ENCODE measurements at places on chromosomes 4 and X.

GRCh38 chr4:101242441-101242840 lies 104.9 kb downstream of the PPP3CA start:
- DNase-seq = no peak

DNA sequence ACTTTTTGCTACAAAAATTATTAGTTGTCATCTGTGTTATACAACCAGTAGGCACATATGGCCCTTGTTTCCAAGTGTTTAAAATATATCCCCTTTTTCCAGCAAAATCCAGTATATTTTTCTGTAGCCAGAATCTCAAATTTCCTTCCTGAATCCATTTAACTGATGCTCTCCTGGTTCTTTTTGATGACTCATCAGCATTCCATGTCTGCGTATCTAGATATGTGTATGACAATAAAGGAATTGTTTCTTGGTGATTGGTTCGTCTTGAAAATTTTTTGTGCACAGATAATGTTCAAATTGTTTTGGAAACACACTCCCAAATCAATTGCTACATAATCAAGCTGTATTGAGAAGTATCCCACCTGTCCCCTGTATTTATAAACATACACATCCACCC lies 98.3 kb downstream of the ITM2A start:
- no peak for DNase-seq

- no peak for DNase-seq
Measured at GRCh38 chr4:29711226-29711625, 1008.9 kb upstream of the PCDH7 start.

DNA sequence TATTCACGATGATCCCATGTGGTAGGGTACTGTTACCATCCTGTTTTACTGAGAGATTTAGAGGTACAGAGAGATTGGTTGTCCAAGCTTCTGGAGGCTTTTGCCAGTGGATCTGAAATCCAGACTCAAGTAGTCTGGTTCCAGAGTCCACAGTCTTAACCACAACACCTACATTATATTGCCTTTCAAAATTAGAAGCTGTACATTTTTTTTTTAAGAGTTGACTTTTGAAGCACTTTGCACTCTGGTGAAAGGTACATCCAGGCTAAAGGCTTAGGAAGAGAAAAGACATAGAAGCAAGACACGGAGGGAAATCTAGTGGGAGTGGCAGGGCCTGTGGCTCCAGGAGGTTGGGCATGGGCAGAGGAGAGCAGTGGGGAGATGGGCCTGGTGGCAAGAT lies 122.1 kb downstream of the AFF1 start:
- DNase-seq = no peak

DNA sequence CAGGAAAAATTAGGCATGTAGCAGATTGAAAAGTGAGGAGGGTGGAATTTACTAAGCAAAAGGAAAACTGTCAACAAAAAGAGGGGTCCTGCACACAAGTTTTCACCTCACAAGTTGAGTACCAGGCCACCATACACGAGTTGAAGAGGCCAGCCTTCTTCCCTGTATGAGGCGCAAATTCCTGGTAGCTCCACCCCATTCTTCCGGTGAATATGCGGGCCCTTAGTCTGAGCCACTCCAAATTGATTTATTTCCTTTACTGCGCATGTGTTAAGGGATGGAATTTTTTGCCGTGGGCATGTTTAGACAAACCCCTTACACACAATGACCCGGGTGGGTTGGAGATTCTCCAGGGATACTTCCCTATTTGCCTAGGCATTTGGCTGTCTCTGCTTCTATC lies 942.1 kb upstream of the GRIA3 start:
- DNase-seq = no peak

GRCh38 chr4:38205261-38205660 lies 245.1 kb downstream of the PTTG2 start:
- no peak for DNase-seq

GRCh38 chr4:102640669-102641068 lies 120.1 kb downstream of the MANBA start:
- no peak for DNase-seq

- no peak for DNase-seq
Measured at GRCh38 chr4:139838811-139839210, 173.2 kb downstream of the MGST2 start.

GRCh38 chr4:53235547-53235946 lies 130.3 kb downstream of the SCFD2 start:
- no peak for DNase-seq

GRCh38 chr4:174928575-174929253 lies 10.6 kb downstream of the ADAM29 start:
- no peak for DNase-seq

- no peak for DNase-seq
Measured at GRCh38 chrX:55120761-55121358, 32.0 kb downstream of the PAGE2 start.

- DNase-seq = no peak
Measured at GRCh38 chrX:41667631-41668030, 21.1 kb upstream of the GPR34 start.

DNA sequence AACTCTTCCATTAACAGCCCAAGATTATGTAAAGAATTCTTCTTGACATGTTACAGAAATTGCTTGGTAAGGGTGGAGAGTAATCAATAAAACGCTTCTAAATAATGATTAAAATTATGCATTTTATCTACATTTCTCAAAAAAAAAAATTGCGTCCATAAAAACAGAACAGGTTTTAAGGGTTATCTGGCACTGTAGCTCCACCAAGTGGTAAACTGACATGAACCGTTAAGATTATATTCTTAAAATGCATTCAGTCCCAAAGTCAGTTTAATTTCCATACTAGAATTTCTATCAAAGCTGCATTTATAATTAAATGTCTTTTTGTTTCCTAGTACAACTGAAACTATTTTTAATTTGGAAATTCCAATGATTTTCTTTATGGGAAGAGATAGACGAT lies 214.0 kb upstream of the UGT8 start:
- DNase-seq = no peak

DNA sequence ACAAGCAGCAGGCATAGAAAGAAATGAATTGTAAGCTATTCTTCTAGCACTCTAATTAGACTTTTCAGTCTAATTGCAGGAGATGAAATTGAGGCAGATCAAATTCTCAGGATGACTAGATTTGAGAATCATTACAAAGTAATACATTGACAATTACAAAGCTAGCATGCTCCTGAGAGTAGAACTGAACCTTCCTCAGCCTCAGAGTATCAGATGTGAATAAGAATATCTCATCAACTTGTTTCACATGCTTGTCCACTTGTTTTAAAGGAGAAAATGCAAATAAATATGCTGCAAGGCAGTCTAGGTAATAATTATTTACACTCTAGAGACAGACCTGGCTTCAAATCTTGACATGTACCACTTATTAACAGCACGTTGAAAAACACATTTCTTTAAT lies 491.0 kb upstream of the MAGEB2 start:
- no peak for DNase-seq

- DNase-seq = no peak
Measured at GRCh38 chrX:63561425-63561824, 210.3 kb upstream of the SPIN4 start.

GRCh38 chr4:819401-820229 lies 6.3 kb downstream of the CPLX1 start:
- DNase-seq = no peak

GRCh38 chr4:1385373-1386340 lies 20.6 kb downstream of the NKX1-1 start:
- DNase-seq = no peak

DNA sequence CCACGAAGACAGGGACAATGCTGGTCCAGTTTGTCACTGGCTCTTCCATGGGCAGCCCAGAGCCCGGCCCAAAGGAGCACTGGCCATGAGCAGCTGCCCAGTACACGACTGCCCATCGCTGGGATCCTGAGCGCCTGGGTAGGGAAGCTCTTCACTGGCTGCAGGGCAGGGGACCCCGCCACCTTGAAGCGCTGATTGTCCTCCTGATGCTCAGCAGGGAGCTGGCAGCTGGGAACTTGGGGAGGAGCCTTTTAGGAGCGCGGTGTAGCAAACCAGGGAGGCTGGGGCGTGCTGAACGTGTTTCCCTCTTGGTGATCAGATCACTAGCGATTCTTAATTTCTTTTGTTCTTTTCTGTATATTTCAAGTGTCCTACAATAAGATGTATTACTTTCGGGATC lies 1.8 kb downstream of the L1CAM start:
- DNase-seq = no peak

GRCh38 chr4:25308761-25309160 lies 3.8 kb upstream of the ZCCHC4 start:
- no peak for DNase-seq

- DNase-seq = no peak
Measured at GRCh38 chr4:160276785-160277325, 1174.0 kb downstream of the RAPGEF2 start.

DNA sequence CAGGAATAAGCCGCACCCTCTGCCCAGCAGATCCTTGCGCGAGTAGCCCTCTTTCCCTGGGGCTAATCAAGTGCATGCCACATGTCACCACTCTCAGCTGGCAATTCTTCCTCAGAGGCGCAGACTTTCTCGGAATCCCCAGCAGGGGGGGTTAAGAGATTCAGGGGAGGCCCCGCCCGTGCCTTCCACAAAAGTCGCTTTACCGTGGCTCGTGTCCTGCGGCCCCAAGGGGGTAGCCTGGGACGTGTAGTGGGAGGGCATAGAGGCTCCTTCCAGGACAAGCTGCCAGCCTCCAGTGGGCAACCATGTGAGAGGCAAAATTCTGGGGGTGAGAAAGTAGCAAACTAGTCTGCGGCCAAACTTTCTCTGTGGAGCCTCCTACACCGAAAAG lies 652 bp downstream of the SRPX start:
- DNase-seq = no peak

DNA sequence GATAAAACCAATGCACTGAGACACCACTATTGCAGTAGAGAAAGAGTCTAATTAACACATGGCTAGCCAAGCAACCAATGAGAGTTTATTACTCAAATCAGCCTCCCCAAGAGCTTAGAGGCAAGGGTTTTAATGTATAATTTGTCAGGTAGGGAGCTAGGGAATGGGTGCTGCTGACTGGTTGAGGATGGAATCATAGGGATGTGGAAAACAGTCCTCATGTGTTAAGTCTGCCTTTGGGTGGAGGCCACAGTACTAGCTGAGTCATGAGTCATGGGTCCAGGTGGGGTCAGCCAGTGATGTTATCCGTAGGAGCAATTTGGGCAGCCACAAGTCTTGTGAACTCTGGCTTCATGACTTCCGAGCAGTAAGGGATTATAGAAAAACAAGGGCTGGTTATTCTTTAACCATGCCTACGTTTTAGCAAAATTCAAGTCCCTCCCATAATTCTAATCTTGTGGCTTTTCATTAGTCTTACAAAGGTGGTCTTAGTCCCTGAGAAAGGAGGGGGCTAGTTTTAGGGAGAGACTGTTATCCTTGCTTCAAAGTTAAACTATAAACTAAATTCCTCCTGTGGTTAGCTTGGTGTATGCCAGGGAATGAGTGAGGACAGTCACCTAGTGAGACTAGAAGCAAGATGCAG lies 25.1 kb upstream of the PLAC8 start:
- no peak for DNase-seq

DNA sequence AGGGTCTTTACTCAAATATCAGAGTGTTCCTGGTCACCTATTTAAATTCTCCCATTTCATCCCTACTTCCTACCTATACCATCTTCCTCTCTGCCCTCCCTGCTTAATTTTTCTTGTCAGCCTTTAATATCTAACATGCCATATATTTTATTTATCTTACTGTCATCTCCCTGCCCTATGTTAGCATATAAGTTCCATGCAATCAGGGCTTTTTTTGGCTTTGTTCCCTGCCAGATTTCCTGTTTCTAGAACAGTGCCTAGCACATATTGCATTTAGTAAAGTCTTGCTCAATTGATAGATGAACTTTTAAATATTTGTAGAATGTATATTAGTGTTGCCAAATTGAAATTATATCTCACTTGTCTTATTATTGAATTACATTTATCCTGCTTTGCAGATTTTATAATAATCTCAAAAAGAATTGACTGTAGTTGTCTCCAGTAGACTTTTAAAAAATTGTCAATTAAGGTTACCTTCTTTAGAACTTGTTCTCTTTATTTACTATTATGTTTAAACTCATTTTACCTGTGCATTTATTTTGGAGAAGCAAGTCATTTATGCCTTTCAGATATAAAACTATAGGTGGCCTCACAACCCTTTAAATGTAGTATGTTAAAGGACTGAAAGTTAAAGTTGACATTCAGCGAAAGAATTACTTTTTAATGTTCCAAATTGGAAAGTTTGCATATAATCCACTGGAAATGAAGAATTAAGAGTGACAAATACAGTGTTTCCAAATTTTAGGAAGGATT lies 108.2 kb upstream of the BMPR1B start:
- no peak for DNase-seq

GRCh38 chrX:141941234-141941633 lies 37.5 kb downstream of the MAGEC1 start:
- no peak for DNase-seq

DNA sequence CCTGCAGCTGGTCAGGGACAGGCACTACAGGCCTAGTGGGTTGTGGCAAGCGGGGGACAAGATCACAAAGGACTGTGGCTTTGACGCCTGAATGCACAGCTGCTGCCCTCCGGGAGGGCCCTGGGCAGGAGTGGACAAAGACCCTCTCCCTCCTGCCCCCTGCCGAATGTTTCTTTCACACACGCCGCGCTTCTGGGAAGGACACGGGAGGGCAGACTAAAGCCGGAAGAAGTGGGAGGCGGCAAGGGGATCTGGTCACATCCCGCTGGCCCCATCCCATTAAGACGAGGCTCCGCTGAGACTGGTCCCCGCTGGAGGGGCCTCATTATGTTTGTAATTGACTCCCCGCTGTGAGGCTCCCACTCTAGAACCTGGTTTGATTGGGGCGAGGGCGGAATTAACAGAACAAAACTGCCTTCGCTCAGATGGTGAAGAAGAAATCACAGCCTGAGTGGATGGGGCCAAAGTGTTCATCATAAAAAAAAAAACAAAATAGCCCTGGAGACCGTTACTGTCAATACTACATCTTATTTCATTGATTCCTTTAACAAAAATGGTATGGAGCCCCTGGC lies 37.8 kb upstream of the PSAPL1 start:
- DNase-seq = no peak

GRCh38 chrX:124530803-124531202 lies 184.4 kb downstream of the SH2D1A start:
- DNase-seq = no peak

- no peak for DNase-seq
Measured at GRCh38 chr4:101419336-101420135, 72.2 kb upstream of the PPP3CA start.

DNA sequence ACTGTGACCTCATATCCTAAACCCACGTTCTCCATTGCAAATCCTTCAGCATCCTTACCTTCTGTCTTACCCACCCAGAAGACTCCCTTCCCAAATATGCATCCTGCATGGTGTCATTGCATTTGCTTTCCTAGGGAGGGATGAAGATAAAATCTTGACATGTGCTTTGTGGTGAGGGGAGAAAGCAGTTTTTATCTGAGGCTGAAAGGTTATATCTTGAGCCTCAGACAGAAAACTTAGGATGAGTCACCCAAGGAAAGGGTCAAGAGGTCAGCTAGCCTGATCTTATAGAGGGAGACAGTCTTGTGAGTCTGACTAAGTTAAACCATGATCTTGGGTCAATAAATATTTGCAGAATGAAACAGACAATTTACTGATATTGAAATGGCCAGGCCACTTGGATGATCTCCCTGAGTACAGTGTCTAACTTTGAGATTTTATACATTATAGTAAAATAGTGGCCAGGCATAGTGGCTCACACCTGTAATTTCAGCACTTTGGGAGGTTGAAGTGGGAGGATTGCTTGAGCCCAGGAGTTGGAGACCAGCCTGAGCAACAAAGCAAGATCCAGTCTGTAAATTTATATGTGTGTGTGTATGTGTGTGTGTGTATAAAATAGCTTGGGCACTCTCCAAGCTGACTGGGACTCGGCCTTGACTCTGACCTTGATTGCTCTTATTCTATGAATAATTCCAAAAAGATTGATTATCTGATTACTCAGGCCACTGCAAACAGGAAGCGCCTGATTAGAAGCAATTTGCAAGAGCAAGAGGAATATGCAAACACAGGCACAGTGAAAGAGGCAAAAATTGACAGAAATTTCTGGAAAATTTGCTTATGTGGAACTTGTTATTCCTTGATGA lies 15.4 kb upstream of the FAM9C start:
- no peak for DNase-seq
